Islet precursor cell (in vitro differentiated cells): ENCODE measurements at places on chromosomes 3 and 15.
A peak's percentile ranks its signal among the peaks of the same experiment; 100 is the strongest.

DNA sequence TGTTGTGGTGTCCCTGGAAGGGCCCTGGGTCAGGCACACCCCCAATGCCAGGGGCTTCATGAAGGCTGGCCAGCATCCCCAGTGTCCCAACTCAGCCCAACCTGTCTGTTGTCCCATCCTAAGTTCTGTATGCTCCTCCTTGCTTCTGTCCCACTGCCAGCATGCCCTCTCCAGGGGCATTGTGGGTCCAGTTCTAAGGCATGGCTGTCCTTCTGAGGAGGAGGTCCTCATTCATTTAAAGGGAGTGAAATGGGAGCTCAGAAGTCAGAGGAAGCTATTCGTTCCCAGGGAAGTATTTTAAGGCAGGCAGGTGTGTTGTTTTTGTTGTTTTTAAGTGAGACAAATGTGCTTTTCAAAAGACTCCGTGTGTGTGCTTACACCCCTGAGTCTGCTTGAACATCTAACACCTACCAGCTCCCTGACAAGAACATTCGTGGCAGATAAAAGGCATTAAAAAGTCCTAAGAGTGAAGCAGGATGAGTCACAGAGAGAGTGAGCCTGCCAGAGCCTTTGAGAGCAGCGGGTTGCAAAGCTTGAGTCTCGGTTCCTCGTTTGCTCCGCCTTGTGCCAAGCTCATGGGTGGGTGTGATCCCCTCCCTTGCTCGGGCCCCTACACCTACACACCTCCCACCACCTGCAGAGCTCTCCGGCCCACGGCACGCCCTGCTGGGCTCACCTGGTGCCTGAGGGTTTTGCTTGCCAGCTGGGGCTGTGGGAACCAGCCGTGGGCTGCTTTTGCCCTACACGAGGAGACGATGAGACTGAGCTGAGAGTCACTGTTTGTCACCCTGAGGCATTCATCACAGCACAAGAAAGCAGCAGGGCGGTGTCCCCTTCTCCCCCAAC is 183.4 kb upstream of the TOPAZ1 start:
- DNase-seq = peak; percentile 76

- DNase-seq = peak; percentile 69
Measured at GRCh38 chr3:186128158-186128557, 19.3 kb upstream of the ETV5 start.

- DNase-seq = no peak
Measured at GRCh38 chr3:182585532-182586150, 207.7 kb upstream of the ATP11B start.

GRCh38 chr15:78850352-78850751 is 22.3 kb upstream of the MORF4L1 start:
- DNase-seq = no peak

GRCh38 chr15:45499426-45499825 is 23.1 kb downstream of the SLC30A4 start:
- DNase-seq = no peak

DNA sequence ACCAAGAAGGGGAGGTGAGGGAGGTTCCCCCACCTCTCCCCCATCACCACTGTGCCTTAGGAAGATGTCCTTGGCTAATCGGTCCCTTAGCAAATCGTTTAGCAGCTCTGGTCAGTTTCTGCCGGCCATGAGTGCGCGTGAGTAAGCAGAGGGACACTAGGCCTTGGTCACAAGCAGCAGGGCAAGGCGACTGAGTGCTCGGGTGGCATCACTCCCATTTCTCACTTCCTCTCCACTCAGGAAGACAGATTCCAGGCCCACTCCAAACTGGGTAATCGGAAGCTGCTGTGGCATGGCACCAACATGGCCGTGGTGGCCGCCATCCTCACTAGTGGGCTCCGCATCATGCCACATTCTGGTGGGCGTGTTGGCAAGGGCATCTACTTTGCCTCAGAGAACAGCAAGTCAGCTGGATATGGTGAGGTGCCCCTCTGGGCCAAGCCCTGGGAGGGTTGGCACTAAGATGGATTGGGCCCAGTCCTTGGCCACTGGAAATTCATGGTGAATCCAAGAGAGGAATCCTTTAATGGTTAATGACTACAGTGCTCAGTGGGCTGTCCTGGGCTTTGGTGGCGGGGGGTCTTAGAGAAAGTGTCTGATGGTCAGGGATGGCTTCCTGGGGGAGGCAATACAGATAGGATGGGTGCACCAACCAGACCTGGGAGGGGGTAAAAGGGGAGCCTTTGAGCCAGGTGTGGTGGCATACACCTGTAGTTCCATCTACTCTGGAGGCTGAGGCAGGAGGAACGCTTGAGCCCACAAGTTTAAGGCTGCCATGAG is 4.0 kb downstream of the PARP3 start:
- DNase-seq = peak; percentile 32

DNA sequence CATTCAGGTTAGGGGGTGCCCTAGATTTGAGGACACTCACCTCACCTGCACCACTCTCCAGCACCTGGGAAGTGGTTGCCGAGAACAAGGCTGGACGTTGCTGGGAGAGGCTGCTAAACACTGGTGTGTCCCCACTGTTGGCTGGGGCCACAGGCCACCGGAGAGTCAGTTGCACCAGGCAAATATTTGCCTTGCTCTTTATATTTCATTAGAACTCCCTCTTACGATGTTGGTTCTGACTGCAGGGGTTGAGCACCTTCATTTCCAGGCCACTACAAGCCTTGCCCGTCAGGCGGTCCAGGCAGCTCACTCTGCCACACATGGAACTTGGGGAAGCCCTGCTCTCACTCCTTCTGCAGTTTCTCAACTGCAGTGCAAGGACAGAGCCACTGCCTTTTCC is 30.7 kb downstream of the HCN4 start:
- DNase-seq = no peak

GRCh38 chr15:63593705-63594671 is 3.2 kb upstream of the FBXL22 start:
- no peak for DNase-seq

GRCh38 chr3:48546203-48546829 is 10.3 kb downstream of the PFKFB4 start:
- no peak for DNase-seq

DNA sequence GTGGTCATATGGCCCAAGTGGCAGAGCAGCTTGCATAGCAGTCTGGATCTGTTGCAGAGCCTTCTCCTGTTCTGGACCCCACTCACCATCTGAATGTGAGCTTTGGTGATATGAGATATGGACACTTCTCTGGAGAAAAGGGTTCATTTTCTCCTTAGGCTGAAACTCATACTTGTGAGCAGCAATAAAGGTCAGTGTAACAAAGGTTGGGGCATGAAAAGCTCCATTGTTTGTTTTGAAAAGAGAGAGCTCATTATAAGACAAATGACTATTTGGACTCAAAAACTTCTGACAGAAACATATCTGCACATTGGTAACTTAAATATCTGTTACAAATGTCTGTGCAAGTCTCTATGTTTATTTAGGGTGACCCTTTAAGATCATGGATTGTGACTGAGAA is 517.3 kb downstream of the MFSD1 start:
- no peak for DNase-seq

- no peak for DNase-seq
Measured at GRCh38 chr3:194046995-194047645, 88.8 kb upstream of the HES1 start.

- no peak for DNase-seq
Measured at GRCh38 chr3:177338697-177339219, 141.5 kb upstream of the TBL1XR1 start.

- peak; percentile 83 for DNase-seq
Measured at GRCh38 chr3:187989575-187990153, 164.3 kb upstream of the LPP start.

- DNase-seq = no peak
Measured at GRCh38 chr3:77040926-77041722, 1.2 kb downstream of the ROBO2 start.

GRCh38 chr15:83567318-83567717 is 86.6 kb upstream of the ADAMTSL3 start:
- peak; percentile 51 for DNase-seq

DNA sequence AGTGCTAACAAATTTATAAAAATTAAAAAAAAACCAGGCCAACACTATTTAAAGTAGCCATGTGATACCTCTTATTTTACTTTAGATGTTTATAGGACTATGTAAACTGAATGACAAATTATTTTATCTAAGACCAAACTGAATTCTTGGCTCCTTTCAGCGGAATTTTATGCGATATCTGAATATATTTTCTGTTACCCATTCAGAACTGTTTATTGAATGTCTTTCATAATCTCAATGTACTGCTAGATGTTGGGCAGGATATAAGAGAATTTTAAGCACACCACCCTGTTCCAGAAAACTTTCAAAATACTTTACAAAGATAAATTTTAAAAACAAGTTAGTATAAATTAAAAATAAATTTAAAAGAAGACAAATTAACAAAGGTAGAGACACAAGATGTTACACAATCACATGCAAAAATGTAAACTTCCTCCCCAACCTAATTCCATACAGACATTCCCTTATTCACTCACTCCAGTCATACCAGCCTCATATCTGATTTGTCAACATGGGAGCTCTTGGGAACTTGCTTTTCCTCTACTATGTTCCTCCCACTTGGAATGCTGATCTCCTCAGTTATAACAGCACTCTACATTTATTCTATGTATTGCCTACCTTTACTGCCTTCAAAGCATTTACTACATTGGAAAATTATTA is 154.6 kb upstream of the MBNL1 start:
- no peak for DNase-seq

DNA sequence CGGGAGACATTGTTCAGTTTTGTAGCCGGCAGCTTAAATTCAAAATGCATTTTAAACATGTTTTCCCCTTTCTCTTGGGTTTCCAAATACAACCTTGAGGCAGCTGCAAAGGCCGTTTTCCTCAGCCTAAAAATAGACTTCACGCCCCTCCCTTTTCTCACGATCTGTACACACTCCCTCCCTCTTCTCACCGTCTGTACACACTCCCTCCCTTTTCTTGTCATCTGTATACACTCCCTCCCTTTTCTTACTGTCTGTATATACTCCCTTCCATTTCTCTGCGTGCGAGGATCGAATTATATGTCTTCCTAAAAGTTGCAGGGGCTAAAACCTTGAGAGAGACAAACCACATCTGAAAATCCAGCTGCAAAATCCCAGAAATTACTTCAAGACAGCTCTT is 8.9 kb downstream of the MUC4 start:
- DNase-seq = no peak

- DNase-seq = no peak
Measured at GRCh38 chr3:65833761-65834505, 204.8 kb downstream of the MAGI1 start.
